ENCODE measurements at places on chromosomes 13 and 19.

GRCh38 chr19:57813919-57814504 lies 701 bp downstream of the ZNF552 start:
- DNase-seq, result no peak

GRCh38 chr13:48579165-48579918 lies 46.5 kb upstream of the RCBTB2 start:
- DNase-seq, result no peak

DNA sequence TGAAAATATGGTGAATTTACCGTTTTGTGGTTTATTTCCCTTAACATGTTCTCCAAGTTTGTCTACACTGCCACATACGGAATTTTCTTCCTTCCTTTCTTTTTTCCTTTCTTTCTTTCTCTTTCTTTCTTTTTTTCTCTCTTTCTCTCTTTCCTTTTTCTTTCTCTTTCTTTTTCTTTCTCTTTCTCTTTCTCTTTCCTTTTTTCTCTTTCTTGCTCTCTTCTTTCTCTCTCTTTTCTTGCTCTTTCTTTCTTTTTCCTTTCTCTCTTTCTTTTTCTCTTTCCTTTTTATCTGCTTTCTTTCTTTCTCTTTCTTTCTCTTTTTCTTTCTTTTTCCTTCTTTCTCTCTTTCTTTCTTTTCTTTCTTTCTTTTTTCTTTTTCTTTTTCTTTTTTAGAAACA lies 1962.3 kb upstream of the PCDH20 start:
- no peak for DNase-seq

DNA sequence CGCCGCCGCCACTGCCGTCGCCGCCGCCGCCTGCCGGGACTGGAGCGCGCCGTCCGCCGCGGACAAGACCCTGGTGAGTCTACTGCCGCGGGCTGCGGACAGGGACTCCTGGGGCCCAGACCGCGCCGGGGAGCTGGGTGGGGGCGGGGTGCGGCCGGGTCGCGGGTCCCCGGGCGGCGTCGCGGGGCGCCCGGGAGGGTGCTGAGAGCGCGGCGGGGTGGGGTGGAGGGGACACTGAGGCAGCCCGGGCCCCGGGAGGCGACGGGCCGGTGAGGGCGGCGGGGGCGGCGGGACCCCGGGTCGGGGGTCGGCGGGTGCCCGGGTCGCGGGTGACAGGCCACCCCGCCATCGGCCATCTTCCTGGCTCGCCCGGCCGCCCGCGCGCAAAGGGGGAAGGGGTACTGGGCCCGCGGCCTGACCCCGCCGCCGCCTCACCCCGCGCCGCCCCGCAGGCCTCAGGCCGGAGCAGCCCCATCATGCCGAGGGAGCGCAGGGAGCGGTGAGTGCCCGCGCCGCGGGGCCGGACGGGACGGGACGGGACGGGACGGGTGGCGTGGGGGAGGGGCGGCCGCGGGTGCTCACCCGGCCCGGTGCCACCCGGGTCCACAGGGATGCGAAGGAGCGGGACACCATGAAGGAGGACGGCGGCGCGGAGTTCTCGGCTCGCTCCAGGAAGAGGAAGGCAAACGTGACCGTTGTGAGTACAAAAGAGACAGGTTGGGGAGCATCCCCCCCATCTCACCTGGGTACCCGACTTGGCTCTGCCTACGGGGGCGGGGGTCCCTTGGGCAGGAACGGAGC lies 489 bp downstream of the CCNE1 start:
- DNase-seq, result no peak

GRCh38 chr19:38492181-38492813 lies 58.8 kb downstream of the RYR1 start:
- no peak for DNase-seq
